Stimulated activated CD8-positive, alpha-beta memory T cell treated with anti-CD3 and anti-CD28 coated beads, Interleukin-4, amount 100 ng/mL, for 1 hour (primary cell): ENCODE measurements at places on chromosomes 11 and 22.

GRCh38 chr22:29846290-29846689, 8.2 kb upstream of the ASCC2 start:
- DNase-seq, result no peak

DNA sequence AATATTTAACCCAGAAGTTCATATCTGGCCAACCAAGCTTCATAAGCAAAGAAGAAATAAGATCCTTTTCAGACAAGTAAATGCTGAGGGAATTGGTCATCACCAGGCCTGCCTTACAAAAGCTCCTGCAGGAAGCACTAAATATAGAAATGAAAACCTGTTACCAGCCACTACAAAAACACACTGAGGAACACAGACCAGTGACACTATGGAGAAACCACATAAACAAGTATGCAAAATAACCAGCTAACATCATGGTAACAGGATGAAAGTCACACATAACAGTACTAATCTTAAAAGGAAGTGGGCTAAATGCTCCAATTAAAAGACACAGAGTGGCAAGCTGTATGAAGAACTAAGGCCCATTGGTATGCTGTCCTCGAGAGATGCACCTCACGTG, 311.4 kb downstream of the DYNC2H1 start:
- no peak for DNase-seq

DNA sequence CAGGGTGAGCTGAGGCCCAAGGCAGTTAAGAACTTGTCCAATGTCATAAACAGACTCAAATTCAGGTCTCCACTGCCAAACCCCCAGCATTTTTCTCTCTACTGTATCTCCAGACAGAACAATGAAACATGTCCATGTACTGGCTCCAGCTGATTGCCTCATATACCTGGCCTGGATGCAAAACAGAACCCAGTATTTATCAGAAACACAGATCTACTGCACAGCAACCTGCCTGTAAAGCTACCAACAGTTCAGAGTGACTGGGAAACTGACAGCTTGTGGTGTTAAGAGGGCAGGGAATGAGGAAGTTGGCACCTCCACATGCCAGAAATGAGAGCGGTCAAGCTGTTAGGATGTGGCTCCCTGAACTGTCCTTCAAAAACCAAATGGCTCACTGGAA, 41.6 kb downstream of the C11orf71 start:
- DNase-seq, result no peak

GRCh38 chr22:33167998-33168790, 110.0 kb upstream of the SYN3 start:
- DNase-seq, result no peak

- DNase-seq, result no peak
Measured at GRCh38 chr11:75330291-75330690, 21.2 kb downstream of the ARRB1 start.

DNA sequence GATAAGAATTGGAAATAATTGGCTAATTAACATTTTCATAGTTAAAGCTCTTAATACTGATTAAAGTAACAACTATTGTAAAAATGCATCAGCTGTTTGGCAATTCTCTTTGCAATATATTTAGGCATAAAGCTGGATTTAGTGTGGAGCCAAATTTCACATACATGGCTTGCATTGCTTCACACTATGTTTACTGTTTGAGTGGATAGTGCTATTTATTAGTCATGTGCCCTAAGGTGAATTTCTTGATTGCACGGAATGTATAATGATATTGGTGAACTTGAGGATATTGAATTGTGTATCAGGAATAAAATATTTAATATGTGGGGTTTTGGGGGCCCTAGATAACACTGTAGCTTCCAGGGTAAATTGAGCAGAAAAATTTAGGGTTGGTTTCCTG, 100.9 kb downstream of the AASDHPPT start:
- no peak for DNase-seq

- no peak for DNase-seq
Measured at GRCh38 chr22:31945443-31945855, 1.1 kb downstream of the YWHAH start.

GRCh38 chr22:48485149-48486133, 1342.2 kb downstream of the BRD1 start:
- no peak for DNase-seq

DNA sequence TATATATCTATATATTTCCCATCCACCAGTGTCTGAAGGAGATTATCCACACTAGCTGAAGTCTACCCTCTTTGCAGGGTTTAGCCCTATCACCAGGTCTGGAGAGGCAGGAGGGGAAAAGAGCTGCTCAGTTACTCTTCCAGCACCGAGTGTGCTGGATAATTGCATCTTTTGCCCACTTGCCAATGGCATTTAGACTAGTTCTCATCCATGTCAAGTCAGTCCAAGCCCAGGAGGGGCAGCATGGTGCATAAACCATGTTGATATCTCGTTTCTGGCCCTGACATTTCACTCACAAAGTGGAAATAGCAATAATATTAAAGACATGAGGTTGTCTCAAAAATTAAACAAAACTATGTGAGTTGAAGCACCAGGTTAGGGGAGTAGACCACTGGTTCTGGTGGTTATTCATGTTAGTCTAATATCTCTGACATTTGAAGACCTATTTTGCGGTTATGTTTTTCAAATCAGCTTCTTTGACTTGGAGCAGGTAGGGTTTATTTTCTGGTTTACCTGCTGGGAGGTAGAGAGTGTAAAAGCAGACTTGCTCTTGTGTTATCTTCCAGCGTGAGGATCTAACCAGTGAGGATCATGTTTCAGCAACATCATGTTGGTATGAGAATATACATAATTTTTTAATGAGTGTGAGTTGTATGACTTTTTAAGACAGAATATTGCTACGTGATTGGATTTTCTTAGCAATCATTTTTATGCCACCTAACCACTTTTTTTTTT, 273.2 kb upstream of the KIRREL3 start:
- no peak for DNase-seq

GRCh38 chr22:31286360-31287255, 5.7 kb downstream of the PIK3IP1 start:
- no peak for DNase-seq

DNA sequence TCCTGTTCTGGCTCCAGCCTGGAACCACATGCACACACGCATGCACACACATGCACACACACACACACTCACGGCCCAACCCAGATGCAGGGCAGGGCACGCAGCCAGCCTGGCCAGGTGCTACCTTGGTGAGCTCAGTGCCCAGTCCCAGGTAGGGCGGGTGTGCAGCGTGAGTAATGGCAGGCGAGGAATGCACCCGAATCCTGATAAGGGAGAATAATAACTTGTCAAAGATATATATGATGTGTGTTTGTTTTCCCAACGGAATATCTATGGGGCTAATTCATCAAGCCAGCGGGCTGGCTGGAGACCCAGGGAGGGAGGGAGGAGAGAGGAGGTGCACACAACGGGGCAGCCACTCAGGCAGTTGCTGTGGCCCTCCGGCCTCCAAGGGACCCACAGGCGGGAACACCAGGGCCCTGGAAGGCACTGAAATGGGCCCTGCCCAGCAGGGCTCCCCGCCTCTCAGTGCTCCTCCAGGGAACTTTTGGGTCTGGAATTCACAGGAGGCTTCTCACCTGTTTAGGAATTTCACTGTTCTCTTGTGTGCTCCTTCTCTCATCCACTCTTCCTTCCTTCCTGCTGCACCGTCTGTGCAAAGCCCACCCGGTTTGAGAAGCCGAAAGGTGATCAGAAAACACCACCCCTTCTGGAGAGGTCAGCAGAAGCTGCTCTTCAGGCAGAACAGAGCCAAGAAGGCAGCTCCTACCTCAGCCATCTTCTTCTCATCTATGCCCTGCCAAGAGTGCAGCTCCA, 79.0 kb downstream of the BUD13 start:
- no peak for DNase-seq

- DNase-seq, result no peak
Measured at GRCh38 chr22:38953577-38954413, 3.6 kb upstream of the APOBEC3A start.

- no peak for DNase-seq
Measured at GRCh38 chr22:48368975-48369525, 1458.6 kb downstream of the BRD1 start.

GRCh38 chr11:6443269-6444003, 2.6 kb upstream of the HPX start:
- DNase-seq, result peak; percentile 29
